ENCODE measurements at places on chromosomes 16 and 17. TPM values are rescaled to one million over a fixed set of nuclear protein-coding genes. Genes with fewer than 3 reads are reported as not detected.

Gene POLR3E
- total RNA-seq, result 76.5 TPM

Gene ABCC12
- total RNA-seq, result not detected

Gene MSLN
- not detected for total RNA-seq

Gene PRAC1
- not detected for total RNA-seq

Gene CA7
- total RNA-seq, result 27.8 TPM

Gene SLC12A4
- 12.7 TPM for total RNA-seq

Gene KIF2B
- total RNA-seq, result not detected

Gene ACSM5
- total RNA-seq, result not detected

Gene CCL14
- total RNA-seq, result 8.4 TPM

Gene RAMP2
- total RNA-seq, result 15.2 TPM

All from stomach (tissue), 19 donors.